GDM1 (cell line): ENCODE measurements at places on chromosomes 2 and 18.

DNA sequence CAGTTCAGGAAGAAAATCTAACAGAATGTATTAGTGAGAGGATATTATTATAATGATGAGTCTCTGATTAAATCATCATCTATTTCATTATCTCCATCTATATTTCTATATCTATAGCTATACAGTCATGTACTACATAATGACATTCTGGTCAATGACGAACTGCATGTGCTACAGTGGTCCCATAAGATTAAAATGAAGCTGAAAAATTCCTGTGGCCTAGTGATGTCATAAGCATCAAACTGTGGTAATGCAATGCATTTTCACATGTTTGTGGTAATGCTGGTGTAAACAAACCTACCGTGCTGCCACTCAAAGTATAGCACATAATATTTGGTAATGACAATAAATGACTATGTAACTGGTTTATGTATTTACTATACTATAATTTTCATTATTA, 1127.9 kb upstream of the CHAC2 start:
- DNase-seq = no peak

- no peak for DNase-seq
Observed at GRCh38 chr18:42548493-42548892, 567.0 kb downstream of the RIT2 start.

DNA sequence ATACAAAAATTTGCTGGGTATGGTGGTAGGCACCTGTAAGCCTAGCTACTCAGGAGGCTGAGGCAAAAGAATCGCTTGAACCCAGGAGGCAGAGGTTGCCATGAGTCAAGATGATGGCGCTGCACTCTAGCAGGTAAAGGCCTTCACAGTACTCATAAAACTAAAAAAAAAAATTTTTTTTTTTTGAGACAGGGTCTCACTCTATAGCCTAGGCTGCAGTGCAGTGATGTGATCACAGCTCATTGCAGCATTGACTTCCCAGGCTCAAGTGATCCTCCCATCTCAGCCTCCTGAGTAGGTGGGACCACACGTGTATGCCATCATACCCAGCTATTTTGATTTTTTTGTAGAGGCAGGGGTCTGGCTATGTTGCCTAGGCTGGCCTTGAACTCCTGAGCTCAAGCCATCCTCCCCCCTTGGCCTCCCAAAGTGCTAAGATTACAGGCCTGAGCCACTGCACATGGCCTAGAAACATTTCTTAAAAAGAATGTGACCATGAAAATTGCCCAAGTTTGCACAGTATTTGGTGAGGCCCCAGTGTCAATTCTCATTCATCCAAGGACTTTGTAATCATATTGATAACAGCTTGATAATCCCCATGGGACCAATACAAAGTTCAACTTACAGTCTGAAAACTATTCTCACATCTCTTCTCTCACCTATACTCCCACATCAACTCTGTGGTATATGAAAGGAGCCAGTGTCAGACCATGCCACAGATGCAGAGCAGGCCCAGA, 64.2 kb upstream of the MYCN start:
- DNase-seq = no peak

DNA sequence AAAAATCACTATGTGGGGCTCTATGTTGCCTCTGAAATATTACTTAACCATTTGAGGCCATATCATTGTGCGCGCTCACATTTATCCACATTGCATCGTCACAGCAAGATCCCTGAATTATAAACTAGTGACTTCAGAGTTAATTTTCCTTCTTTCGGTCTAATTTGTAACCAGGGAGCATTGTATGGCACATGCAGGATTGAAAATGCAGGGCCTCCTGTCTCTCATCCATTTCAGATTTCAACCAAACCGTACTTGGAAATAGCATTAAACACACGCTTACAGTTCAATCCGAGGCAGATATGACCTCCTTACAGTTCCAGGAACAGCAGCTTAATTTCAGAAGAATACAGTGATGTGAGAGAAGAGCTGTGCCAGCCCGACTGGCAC, 532 bp downstream of the MYOM1 start:
- no peak for DNase-seq
